ENCODE measurements at places on chromosomes 7 and 10. TPM values are rescaled to one million over a fixed set of nuclear protein-coding genes. Genes with fewer than 3 reads are reported as not detected.

The CNPY1 gene
- total RNA-seq = not detected

The RASA4B gene
- 32.4 TPM for total RNA-seq

The TWIST1 gene
- total RNA-seq = 0.39 TPM

The AKR1C1 gene
- total RNA-seq = 1.4 TPM

The SLC16A12 gene
- not detected for total RNA-seq

The CDC14C gene
- not detected for total RNA-seq

The PLCE1 gene
- not detected for total RNA-seq

The GALNT11 gene
- total RNA-seq = 25.3 TPM

The GSTO2 gene
- 1.7 TPM for total RNA-seq

The SLC26A3 gene
- not detected for total RNA-seq

The RARRES2 gene
- not detected for total RNA-seq

The CLCN1 gene
- total RNA-seq = not detected

All from CD4-positive, CD25-positive, alpha-beta regulatory T cell (primary cell).